ENCODE measurements at places on chromosomes 11 and 22.

GRCh38 chr11:102295045-102295444 is 22.2 kb upstream of the BIRC3 start:
- no peak for DNase-seq

- no peak for DNase-seq
Observed at GRCh38 chr11:21866781-21867180, 326.1 kb upstream of the ANO5 start.

DNA sequence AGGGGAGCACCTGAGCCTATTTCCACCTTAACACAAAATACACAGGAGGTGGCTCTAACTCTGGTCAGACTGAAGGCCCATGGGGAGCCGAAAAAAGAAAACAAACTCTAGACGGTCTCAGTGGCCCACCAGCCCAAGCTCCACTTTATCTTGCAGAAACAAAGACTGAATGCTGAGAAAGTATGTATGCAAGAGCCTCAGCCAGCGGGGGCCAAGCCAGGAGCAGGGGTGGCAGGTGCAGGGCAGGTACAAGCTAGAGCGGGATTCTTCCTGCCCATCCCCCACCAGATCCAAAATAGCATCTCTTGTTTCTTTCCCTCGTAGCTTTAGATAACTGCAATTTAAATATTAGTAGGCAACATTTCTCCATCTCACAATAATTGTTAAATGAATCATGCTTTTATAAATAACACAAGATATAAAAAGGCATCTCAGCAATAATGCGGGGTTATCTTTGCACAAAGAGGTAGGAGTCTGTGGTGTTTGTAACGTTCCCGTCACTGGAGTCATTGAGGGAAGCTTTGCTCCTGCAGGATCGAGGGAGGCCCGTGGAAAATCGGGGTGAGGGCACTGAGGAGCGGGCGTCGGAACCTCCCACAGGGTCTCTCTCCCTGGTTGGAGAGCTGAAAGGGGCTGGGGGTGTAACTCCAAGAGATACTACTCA is 418.0 kb downstream of the SHANK2 start:
- DNase-seq: no peak

- no peak for DNase-seq
Observed at GRCh38 chr22:23837911-23838680, 710 bp downstream of the DERL3 start.

GRCh38 chr22:49769691-49770546 is 57.8 kb downstream of the BRD1 start:
- no peak for DNase-seq

DNA sequence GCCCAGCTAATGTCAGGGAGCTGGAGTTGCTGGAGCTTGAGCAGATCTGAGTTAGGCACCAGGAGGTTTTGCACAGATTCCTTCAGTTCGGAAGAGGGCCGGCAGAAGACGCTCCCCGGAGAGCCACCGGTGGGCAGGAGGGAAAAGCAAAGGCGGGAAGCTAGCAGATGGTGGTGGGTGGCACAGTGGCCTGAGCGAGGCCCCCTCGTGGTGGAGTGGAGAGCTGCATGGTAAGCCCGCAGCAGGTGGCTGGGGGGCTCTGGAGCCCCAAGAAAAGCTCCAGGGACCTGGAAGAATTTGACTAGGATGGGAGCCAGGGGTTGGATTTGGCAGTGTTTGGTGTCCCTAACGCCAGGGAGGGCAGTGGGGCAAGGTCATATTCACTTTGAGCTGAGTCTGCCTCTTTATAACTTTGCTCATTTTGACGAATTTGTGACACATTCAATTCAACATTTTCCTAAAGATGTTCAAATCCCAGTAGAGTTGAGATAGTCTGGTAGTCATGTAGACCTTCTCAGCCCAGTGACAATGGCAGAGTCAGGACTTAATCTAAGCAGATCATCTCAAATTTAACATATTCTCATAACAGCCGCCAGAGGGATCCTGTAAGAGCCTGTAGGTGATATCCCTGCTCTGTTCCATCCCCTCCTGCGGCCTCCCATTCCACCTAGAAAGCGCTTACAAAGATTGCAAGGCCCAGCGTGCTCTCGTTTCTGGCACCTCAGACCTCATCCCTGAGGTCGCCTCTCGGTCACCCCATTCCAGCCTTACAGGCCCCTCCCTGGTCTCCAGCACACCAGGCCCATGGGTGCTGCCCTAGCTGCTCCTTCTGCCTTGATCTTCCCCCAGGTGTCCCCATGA is 57.9 kb downstream of the TRIM29 start:
- DNase-seq: no peak

DNA sequence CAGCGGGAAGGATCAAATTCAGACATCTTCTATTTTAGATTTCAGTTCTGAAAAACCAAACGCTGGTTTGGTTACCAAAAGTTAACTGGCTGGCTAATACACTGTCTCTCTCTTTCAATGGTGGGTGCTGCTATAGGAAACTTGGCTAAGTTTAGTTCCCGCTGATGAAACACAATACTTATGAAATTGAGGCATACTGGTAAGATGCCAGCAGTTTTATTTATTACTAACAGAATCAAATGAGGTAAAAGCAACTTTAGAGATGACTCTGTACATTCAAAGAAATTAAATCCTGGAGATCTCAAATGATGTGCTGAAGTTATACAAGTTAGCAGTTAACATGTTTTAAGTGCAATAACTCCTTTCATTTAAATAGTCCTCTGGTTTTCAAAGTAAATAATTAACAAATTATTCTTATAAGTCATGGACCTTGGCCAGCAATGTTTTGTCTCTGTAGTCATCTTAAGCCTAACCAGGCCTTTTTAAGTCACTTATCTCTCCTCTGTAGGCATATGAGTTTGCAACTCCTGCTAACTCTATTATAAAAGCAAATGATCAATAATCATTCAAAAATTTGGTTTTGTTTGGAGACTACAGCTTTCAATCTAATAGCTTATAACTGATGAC is 54.8 kb downstream of the PAK1 start:
- no peak for DNase-seq

DNA sequence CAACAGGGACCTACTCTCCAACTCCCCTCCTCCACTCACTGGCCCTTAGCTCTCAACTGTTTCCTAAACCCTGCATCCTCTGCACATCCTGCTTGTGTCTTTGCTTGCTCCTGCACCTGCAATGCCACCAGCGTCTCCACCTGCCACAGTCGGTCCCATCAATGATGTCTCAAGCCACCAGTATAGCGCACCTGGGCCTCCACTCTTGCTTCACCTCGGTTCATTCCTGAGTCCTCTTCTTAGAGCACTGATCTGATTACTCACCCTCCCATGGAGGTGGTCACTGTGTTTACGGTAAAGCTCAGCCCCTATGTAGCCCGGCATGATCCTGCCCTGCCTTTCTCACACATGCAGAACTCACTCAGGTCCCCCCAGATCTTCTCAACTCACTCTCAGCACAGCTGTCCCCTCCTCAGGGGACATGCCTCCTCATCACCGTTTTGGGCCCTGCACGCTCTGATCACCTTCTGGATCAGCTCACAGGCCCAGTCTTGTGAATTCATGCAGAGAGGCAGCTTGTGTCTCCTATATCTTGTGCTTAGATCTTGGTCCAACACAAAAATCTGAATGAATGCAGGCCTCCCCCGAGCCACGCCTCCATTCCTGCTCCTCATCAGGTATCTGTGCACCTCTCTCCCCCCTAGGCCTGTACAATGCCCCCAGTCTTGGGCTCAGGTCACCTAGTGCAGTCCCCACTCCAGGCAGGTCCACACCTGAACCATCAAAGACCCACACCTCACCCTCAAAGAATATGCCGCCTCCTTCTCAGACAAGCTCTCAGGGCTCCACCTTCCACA is 31.4 kb downstream of the TRIM29 start:
- DNase-seq: no peak

All from 8988T (cell line).